Muscle of leg (tissue), 16 donors: ENCODE measurements at places on chromosomes 6 and 20. TPM values are rescaled to one million over a fixed set of nuclear protein-coding genes. Genes with fewer than 3 reads are reported as not detected.
A peak's percentile ranks its signal among the peaks of the same experiment; 100 is the strongest.

DNA sequence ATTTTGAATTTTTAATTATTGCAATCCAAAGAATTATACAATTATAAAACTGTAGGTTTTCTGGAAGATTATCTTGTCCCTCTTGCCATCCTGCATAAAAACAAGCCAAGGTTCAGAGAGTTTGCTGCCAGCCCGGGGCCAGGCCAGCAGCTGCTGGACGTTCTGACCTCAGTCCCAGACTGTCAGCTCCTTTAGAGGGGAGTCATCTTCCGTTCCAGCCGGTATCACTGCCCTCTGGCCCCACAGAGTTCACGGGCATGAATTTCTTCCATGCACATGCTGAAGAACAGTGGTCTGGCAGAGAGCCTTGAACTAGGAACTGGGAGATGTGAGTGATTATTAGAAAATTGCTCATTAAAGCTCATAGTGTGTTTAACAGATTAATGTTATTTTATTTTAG, 130.4 kb upstream of the QKI start:
- no peak for DNase-seq

- DNase-seq: no peak
Observed at GRCh38 chr6:96286503-96286902, 235.1 kb upstream of the UFL1 start.

- DNase-seq: peak; percentile 93
Observed at GRCh38 chr6:160421854-160422253, 73.7 kb downstream of the SLC22A3 start.

GRCh38 chr6:74549746-74550145, 656.1 kb downstream of the COL12A1 start:
- DNase-seq: no peak

GRCh38 chr6:156256161-156256560, 521.0 kb upstream of the ARID1B start:
- no peak for DNase-seq

DNA sequence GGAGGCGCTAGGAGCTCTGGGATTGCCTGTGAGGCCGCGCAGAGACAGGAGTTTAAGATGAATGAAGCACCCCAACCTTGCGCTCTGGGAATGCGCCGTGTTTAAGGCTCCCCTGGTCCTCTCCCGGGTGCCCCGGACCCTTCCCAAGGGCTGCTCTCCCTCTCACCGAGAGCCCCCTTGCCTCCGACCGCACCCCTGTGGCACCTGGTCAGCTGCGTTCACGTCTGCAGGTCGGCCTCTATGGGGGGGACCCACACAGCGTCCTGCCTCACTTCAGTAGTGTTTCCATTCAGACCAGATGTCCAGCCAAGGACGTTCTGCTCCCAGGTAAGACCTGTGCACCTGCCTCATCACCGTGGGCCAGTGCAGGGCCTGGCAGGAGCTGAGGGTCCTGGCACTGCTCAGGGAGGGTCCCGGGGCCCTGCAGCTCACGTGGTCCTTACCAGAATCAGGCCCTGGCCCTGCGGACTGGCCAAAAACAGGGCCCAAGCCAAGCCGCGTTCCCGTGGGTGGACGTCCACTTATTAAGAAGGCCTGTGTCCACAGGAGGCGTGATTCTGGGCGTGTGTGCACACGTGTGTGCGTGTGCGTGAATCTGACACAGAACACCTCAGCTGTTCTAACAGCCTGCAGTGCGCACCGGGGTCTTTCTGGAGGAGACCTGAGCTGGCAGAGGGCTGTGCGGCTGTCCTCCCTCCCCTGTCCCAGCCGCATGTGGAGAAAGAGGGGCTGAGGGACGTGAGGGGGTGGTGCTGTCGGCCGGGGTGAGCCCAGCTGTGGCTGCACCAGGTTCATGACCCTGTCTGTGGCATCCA, 79.9 kb upstream of the BHLHE23 start:
- no peak for DNase-seq

DNA sequence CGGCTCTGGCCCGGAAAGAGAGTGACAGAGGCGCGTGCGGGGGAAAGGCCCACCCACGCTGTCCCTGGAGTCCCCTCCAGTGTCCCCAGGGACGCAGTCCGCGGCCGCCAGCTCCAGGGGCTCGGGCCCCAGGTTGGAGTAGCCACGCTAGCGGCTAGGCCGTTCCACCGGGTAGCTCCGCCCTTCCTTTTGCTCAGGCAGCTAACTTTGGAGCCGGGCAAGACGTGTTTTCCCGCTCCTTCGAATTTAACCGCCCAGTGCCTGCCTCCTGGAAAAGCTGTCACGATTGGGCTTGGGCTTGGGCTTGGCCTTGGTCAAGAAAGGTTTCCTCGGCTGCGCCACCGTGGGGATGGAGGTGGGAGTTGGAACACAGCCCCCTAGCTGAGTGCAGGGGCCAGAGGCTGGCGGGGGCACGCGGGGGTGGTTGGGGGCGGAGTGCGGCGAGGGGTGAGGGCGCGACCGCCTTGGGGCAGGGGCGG, 4.7 kb downstream of the LINC00237 start:
- peak; percentile 13 for DNase-seq

GRCh38 chr6:106102967-106103727, 17.0 kb downstream of the PRDM1 start:
- DNase-seq: no peak

DNA sequence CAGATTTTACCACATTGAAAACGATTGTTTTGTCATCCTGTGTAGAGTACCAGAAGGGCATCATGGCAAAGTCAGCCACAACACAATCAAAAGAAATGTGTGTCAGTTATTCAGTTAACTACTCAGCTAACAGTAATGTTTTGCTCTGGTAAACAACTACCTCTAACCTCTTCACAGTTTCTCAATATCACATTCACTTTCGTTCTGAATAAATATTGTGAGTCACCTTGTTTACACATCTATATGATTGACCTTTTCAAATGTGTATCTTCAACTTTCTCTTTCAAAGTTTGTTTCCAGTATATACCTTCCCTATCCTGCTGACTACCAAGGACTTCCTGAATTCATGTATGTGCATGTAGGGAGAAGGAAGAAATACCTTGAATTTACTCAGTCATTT, 216.6 kb upstream of the UFL1 start:
- DNase-seq: no peak

DNA sequence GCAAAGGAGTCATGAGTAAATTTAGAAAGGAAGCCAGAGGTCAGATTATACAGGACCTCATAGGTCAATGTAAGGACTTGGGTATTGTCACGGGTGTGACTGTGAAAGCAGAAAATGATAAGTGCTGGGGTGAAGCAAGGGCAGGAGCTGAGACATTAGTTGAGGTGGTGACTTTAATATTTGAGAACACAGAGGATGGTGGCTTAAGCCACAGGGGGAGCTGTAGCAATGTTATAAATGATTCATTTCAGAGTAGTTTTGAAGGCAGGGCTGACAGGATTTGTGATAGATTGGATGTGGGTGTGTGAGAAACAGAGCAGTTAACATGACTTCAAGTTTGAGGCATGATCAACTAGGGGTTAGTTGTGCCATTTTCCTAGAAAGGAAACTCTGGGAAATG, 659.9 kb downstream of the EPM2A start:
- no peak for DNase-seq

DNA sequence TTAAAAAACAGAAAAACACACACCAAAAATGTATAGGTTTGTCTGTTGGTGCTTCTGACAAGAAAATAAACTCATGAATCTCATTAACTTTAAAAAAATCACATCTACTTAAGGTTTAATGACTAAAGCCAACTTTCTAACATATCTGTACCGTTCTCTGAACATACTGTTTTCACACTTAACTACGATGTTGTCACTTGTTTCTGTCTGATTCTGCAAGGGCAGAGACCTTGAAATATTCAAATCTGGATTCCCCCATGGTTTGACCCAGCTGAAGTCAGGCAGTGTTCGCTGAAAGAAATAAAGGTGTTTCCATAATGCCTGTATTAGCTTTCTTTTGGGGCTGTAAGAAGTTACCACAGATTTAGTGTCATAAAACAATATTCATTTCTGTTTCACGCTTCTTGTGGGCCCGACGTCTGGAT, 2.7 kb upstream of the ASXL1 start:
- DNase-seq: no peak

DNA sequence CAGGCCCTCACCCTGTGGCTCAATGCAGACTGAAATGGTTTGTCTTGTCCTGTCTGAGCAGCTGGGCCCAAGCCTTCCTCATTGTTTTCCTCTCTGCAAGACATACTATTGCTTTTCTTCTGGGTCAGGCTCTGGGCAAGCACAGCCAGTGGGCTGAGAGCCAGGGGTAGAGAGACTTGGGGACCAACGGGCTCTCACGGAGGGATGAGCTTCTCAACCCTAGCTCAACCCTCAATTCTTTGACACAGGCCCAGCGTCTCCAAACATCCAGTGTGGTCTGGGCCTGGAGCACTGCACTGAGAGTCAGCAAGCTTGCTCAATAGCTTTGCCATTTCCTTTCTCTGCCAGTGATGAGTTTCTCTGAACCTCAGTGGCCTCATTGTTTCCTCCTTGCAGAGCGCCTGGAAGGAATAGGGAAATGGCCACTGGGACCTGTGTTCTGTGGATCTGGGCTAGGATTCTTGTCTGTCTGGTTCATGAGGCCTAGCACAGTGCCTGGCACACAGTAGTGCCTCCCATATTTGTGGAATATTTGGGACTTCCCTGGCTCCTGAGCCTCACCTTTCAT, 9.3 kb downstream of the ANGPT4 start:
- no peak for DNase-seq

DNA sequence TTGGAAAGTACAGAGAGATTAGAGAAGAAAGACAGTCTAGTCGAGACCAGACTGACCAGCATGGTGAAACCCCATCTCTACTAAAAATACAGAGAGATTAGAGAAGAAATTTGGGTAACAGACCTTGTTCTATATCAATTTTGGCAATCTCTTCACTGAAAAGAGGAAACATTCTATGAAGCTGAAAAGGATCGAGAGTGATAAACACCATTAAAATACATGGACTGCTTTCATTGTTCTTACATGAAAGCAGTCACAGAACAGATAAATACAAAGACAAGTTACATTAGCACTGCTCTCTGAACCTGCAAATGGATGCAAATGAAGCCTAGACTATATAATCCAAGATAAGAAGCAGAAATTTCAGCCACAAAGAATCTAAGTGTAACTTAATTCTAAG, 8.4 kb upstream of the OPRM1 start:
- DNase-seq: no peak

DNA sequence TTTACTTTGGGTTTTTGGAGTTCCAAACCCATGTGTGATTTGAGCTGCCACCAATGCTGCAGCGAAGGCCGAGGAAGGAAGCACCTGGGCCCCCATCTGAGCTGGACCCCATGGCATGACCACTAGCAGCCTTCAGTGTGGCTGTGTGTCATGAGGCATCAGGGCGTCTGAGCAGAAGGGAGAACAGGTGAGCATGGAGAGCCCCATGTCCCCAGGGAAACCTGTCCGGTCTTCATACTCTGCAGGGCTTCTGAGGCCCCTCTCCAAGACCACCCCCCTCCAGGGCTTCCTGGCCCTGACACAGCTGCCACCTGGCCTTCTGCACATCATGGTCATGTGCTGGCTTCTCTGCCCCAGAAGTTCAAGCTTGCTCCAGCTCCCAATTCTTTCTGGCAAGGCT, 169.1 kb upstream of the CST7 start:
- DNase-seq: no peak

GRCh38 chr6:12249541-12250382, 40.4 kb upstream of the EDN1 start:
- DNase-seq: no peak

- DNase-seq: no peak
Observed at GRCh38 chr6:95601133-95601532, 23.8 kb downstream of the MANEA start.

GRCh38 chr6:41201764-41202173, 820 bp upstream of the TREML2 start:
- DNase-seq: no peak

- DNase-seq: no peak
Observed at GRCh38 chr6:15285682-15286294, 39.9 kb downstream of the JARID2 start.

- no peak for DNase-seq
Observed at GRCh38 chr6:87230801-87231200, 75.4 kb downstream of the ZNF292 start.

GRCh38 chr6:145899915-145900569, 64.1 kb downstream of the SHPRH start:
- DNase-seq: no peak

GRCh38 chr6:1176567-1176966, 135.3 kb upstream of the FOXQ1 start:
- DNase-seq: no peak

DNA sequence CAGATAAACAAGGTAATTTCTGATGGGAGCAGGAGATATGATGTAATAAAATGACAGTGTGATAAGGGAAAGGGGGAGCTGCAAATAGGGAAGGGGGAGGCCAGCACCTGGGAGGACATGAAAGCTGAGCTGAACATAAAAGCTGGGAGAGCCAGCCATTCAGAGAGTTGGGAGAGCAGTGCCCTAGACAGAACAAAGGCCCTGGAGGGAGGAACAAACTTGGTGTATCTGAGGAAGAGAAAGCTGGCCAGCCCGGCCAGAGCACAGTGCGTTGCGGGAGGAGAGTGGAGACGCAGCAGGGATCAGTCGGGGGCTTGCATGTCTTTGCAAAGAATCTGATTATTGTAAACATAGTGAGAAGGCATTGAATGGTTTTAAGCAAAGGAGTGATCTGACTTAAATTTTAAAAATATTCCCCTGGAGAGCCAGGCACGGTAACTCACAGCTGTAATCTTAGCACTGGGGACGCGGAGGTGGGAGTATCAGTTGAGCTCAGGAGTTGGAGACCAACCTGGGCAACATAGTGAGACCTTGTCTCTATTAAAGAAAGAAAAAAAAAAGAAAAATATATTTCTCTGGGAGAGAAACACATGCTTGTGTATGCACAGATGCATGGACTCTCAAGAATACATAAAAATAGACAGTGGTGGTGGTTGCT, 318.2 kb downstream of the ZFAND3 start:
- no peak for DNase-seq

GRCh38 chr20:62913043-62913630, 13.2 kb downstream of the DIDO1 start:
- DNase-seq: no peak

DNA sequence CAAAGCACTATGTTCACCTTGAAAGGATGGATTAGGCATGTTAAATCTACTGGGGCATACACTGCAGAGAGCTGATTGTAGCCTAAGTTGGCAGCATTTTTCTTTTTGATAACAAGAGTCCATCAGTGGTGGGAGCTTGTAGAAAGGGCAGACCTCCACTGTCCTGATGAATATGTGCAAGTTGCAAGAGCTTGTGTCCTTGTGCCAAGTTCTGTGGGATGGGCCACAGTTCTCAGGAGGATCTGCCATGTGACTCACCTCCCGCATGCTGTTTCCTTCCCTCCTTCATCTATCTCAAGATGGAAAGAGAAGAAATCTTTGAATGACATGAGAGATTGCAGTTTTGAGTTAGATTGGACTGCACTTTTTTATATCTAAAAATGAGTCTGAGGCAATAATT, 58.3 kb upstream of the GGTLC1 start:
- DNase-seq: no peak

The VSX1 gene
- total RNA-seq: not detected

The CST9L gene
- not detected for total RNA-seq

The ZNF831 gene
- 0.18 TPM for total RNA-seq

The ISM1 gene
- 1.4 TPM for total RNA-seq

The DHX16 gene
- 18.6 TPM for total RNA-seq

The ADAT2 gene
- total RNA-seq: 6.6 TPM

The MYL9 gene
- 162 TPM for total RNA-seq
